ENCODE measurements at places on chromosomes 11 and 22. TPM values are rescaled to one million over a fixed set of nuclear protein-coding genes. Genes with fewer than 3 reads are reported as not detected.

DNA sequence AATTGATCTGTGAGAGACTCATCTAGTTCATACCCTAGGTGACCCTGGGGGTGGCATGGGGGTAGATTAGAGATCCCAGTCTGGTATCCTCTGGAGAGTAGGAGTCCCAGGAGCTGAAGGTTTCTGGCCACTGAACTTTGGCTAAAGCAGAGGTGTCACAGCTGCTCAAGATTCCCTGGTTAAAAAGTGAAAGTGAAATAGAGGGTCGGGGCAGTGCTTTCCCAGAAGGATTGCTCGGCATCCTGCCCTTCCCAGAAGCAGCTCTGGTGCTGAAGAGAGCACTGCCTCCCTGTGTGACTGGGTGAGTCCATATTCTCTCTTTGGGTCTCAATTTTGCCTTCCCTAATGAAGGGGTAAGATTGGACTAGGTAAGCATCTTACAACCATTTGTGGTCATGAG, 653 bp downstream of the IL18BP start:
- no peak for DNase-seq

The SHANK2 gene
- polyA plus RNA-seq, result not detected

- DNase-seq, result no peak
Observed at GRCh38 chr11:113628912-113629311, 77.2 kb downstream of the TMPRSS5 start.

The DDT gene
- polyA plus RNA-seq, result 117 TPM

DNA sequence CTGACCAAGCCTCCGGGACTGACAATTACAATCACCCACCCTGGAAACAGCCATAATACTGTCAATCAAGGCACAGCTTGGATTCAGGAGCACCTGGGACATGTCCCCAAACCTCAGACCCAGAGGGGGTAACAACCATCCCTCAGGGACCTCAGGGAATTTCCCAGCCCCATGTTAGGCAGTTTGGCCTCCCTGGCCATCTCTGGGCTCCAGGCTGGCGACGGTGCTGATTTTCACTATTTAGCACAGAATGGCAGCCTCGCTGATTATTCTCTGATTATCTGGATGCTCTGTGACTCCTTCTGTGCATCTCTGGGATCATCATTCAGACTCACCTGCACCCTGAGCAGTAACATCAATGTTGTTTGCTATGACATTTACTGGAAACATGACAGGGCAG, 45.8 kb upstream of the VPREB1 start:
- DNase-seq, result no peak

DNA sequence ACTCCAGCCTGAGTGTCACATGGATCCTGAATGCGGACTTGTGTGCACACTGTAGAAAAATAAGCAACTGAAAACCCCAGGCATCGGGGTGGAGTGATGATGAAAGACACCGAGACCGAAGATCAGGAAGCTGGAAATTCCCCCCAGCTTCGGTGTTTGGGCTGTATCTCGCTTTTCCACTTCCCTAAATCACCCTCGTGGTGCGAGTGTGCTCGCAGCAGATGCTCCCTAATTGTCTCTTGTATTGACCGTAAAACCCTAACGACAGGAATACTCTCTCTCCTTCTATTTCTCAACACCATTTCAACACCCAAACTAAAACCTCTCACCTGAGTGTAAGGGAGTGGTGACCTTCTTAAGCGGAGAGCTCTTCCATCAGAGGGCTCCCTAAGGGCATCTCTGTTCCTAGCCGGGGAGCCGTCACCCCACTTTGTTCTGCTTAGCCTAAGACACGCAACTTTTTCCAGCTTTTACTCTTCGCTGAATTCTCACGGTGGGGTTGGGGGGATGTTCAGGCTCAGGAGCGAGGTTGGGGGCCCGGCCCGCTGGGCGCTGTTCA, 635 bp upstream of the GRK3 start:
- DNase-seq, result no peak

DNA sequence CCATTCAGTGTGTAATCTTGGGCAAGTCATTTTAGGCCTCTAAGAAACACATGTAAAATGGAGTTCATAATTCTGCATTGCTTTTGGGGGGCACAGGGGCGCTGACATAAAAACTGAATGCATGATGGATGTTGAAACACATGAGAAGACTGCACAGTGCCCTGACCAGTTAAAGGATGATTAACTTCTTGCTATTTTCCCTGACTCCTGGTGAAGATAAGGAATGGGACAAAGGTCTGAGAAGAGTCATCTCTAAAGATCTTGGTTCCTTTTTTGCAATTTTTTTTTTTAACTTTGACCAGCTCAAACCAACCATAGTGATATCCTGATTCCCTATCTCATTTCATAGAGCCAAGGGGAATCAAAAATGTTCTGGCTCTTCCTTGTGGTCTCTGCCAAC, 134.9 kb upstream of the TENM4 start:
- no peak for DNase-seq

DNA sequence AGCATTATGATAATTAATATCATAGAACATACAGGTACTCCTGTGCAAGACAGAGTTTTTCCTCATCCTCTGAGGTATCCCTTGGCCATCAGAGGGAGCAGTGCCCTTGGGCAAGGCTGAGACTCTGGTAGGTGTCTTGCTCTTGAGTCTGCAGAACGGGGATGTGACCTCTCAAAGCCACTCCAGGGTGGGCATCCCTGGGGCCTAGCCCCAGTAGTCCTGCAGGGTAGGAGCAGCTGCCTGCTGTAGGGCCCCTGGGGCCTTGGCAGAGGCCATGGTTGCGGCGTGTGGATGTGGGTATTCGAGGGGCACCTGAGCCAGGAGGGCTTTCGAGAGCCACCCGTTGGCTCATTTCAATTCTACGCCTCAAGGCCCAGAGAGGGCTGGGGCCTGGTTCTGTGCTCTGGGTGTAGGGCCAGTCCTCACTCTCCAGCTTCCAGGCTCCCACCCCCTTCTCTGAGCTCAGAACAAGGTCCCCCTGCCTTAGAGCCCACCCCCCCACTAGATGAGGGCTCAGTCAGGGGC, 7.7 kb upstream of the OMP start:
- DNase-seq, result no peak

The NAALAD2 gene
- polyA plus RNA-seq, result 0.06 TPM

DNA sequence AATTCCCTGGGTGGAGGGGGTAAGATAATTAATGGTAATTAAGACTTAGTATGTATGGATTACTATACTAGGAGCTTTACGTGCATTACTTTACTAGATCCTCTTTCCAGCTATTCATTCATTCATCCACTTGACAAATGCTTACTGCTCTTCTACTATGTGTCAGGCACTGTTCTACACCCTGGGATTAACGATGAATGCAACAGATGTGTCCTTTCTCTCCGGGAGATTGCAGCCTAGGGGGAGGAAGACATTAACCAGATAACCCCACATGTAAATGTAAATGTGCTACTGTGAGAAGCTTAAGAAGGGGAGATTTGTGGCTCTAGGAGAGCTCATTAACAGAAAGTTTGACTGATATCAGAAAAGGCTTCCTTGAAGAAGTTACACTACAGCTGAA, 1.7 kb downstream of the ANKK1 start:
- no peak for DNase-seq

GRCh38 chr11:43504316-43504950, 145.7 kb downstream of the TTC17 start:
- no peak for DNase-seq

The KIAA1671 gene
- not detected for polyA plus RNA-seq

DNA sequence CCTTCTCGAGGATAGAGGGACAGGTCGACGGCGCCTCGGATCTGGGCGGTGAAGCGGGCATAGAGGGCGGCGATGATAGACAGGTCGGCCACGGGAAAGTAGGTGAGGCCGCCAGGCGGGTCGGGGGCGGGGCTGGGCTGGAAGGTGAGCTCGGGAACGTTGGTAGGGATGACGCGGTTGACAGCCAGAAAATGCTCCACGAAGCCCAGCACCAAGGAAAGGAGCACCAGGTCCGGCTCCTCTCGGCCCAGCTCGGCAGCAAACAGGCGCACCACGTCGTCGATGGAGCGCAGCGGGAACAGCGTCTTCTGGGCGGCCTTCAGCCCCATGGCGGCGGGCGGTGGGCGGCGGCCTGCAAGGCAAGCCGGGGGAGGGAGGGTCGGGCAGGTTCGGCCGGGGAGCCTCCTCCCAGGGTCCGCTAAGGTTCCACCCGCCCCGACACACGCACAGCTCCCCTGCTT, 540 bp downstream of the MEN1 start:
- DNase-seq, result no peak

- no peak for DNase-seq
Observed at GRCh38 chr22:25497181-25497641, 67.3 kb upstream of the GRK3 start.

GRCh38 chr11:115699733-115700132, 195.5 kb upstream of the CADM1 start:
- no peak for DNase-seq

The MMP13 gene
- not detected for polyA plus RNA-seq

The MS4A12 gene
- not detected for polyA plus RNA-seq

GRCh38 chr11:1564535-1565172, 7.4 kb downstream of the DUSP8 start:
- no peak for DNase-seq

The OR51E2 gene
- not detected for polyA plus RNA-seq

The OR51M1 gene
- polyA plus RNA-seq, result not detected

- no peak for DNase-seq
Observed at GRCh38 chr11:117468888-117469287, 141.2 kb downstream of the CEP164 start.

GRCh38 chr11:103959279-103959942, 77.0 kb upstream of the DDI1 start:
- no peak for DNase-seq

The CARD18 gene
- polyA plus RNA-seq, result not detected

GRCh38 chr11:69705901-69706787, 2.3 kb upstream of the FGF19 start:
- no peak for DNase-seq

The TMEM45B gene
- polyA plus RNA-seq, result 3.7 TPM

The MAJIN gene
- 0.46 TPM for polyA plus RNA-seq

The OR8A1 gene
- not detected for polyA plus RNA-seq

- no peak for DNase-seq
Observed at GRCh38 chr11:69667619-69668604, 7.2 kb downstream of the LTO1 start.

GRCh38 chr11:77316733-77317342, 15.4 kb upstream of the GDPD4 start:
- no peak for DNase-seq

GRCh38 chr11:106608677-106609076, 409.6 kb downstream of the GUCY1A2 start:
- DNase-seq, result no peak

GRCh38 chr11:44316659-44317240, 6.8 kb upstream of the ALX4 start:
- no peak for DNase-seq

DNA sequence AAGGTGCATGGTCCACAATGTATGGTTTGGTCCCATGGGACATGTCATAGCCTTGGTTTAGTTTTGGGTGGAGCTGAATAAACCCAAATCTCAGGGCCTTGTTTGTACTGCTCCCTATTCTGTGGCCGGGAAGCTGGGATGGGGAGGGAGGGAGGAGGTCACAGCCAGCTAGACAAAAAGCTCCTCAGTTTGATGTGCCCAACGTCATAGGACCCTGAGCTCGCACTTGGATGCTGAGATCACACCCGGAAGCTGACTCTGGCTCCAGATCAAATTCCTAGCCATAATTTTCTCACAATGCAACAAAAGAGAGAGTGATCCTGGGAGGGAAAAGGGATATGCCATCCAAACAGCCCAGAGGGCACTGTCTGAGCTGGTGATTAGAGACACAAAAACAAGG, 1.5 kb downstream of the HSPB2 start:
- no peak for DNase-seq

The RAC2 gene
- 1,054 TPM for polyA plus RNA-seq

- no peak for DNase-seq
Observed at GRCh38 chr11:64864473-64865285, 13.7 kb downstream of the EHD1 start.

GRCh38 chr22:48926643-48927042, 901.0 kb downstream of the BRD1 start:
- no peak for DNase-seq

The SOX10 gene
- polyA plus RNA-seq, result not detected

The C11orf87 gene
- not detected for polyA plus RNA-seq

The GLB1L3 gene
- 2.1 TPM for polyA plus RNA-seq

The C11orf65 gene
- polyA plus RNA-seq, result 1.4 TPM

- DNase-seq, result peak; percentile 52
Observed at GRCh38 chr22:46576556-46577367, 39.3 kb upstream of the CELSR1 start.

- DNase-seq, result no peak
Observed at GRCh38 chr11:77244277-77245027, 57.0 kb downstream of the GDPD4 start.

DNA sequence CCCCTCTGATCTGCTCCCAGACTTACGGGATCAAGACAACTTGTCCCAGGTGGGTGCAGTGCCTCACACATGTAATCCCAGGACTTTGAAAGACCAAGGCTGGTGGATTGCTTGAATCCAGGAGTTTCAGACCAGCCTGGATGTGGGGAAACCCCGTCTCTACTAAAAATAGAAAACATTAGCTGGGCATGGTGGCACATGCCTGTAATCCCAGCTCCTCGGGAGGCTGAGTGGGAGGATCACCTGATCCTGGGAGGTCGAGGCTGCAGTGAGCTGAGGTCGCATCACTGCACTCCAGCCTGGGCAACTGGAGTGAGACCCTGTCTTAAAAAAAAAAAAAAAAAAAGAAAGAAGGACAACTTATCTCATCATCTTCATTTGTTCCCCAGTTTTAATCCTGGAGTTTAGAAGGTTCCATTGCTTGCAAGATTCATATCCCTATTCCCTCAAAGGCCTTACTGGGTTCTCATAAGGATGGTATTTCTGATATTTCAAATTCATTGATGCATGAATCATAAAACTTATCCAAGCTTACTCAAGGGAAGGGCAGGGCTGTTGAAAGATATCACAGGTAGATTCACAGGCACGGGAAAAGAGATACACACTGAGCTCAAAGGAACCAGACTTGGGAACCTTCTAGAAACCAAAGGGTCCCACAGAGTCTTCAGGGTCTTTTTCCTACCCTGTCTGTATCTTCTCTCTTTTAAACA, 14.6 kb downstream of the ENDOD1 start:
- no peak for DNase-seq

DNA sequence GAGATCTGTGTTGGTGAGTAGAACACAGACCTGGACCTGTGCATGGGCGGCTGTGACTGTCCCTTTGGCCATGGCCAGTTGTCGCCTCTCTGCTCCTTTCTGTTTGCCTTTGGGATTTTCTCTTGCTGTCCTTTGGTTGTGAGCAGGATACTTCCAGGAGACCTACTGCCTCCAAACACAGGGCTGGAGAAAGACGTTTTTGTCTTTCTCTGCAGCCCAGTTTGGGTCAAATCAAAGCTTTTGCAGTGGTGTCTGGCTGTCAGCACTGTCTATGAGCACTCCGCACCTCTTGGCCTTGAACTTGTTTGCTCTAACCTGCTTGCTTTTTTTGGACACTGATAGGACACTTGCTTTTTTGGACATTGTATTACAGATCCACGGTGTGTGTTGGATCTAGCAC, 108.9 kb upstream of the SORL1-AS1 start:
- no peak for DNase-seq

The APOA1 gene
- 0.34 TPM for polyA plus RNA-seq
